ENCODE measurements at places on chromosomes 4 and X.

GRCh38 chr4:182969651-182970279, 52.6 kb upstream of the DCTD start:
- DNase-seq = no peak

DNA sequence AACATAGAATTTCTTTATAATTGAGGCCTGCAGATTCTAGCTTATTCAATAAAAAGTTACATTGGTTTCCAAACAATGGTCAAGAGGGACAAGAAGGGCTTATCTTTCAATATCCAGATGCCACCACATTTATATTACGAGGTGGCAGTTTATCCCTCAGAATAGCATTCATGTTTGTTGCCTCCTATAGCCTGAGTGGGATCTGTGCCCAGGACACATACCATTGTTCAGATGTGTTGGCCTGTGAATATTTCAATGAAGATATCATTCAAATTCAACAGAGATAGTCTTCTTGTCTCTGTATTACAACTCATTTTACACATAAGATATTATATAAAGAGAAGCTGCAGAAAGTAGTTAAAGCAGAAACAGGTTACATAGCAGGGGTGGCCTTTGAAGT, 20.5 kb downstream of the GLRB start:
- DNase-seq = no peak

- no peak for DNase-seq
Observed at GRCh38 chr4:122758033-122758432, 25.5 kb downstream of the BBS12 start.

DNA sequence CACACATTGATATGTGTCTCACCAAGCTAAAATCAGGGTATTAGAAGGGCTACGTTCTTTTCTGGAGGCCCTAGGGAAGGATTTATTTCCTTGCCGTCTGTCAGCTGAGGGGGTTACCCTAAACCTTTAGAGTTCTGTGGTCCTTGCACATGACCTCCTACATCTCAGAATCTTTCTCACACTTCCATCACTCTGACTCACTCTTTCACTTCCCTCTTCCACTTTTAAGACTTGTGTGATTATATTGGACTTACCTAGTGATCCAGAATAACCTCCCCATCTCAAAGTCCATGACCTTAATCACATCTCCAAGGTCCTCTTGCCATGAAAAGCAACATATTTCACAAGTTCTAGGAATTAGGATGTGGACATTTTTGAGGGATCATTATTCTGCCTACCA, 53.6 kb upstream of the FUNDC1 start:
- no peak for DNase-seq

GRCh38 chr4:169136330-169136729, 126.3 kb upstream of the CBR4 start:
- DNase-seq = no peak

GRCh38 chr4:100742045-100742444, 224.2 kb upstream of the EMCN start:
- no peak for DNase-seq

DNA sequence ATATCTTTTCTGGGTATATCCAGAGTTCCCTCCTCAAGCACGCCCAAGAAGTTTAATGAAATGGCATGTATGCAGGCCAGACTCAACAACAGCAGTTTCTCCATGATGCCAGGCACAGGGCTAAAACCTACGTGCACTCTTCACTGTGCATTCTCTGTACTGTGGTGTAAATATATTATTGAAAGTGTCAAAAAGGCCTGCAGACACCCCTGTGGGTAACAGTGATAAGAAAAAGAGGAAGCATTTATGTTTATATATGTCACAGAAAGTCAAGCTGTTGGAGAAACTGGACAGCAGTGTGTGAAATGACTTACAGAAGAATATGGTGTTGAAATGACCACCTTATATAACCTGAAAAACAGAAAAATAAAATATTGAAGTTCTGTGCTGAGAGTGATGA, 29.6 kb upstream of the DCAF8L1 start:
- DNase-seq = no peak

DNA sequence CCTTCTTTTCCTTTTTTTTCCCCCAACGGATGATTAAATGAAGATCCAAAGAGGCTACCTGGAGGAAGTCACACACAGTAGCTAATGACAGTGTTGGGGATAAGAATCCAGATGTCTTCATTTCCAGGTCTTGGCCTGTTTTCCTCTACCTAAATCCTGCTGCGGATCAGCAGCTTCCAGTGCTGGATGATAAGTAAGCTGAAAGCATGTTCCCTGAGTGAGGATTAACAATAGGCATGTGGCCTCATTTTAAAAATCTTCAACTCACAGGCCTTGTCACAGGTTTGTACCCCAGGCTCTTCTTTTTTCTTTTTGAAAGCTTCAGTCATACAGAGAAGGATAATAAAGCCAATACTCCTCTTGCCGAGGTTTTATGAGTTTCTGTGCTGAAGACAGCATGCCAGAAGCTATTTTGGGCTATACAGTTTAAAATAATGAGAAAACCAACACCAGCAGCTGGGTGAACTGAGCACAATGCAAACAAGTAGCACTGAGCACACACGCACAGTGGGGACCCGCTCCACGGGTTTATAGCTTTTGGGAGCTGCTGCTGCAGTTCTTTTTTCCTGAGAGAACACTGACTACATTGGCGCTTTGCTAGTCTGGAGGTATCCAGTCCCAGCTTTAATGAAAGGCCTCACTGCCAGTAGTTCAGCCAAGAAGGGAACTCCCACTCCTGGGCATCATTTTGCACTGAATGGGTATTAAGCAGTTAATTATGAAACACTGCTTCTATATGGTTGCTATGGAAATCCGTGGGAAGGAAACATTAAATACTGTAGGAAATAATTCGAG, 184.2 kb upstream of the CTSO start:
- no peak for DNase-seq

DNA sequence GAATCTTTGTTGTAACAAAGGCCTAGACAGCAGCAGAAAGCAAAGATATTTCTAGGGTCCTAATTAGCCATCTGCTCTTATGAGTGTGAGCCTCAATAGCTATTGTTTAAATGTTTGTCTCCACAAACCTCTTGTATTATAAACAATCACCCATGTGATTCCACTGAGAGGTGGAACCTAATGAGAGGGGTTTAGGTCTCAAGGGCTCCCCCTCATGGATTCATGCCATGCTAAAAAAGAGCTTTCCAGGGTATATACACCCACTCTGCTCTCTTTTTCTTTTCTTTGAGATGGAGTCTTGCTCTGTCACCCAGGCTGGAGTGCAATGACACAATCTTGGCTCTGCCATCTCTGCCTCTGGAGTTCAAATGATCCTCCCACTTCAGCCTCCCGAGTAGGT, 42.1 kb downstream of the TRIM61 start:
- no peak for DNase-seq

GRCh38 chr4:22500831-22501714, 14.8 kb downstream of the ADGRA3 start:
- DNase-seq = peak; percentile 22

DNA sequence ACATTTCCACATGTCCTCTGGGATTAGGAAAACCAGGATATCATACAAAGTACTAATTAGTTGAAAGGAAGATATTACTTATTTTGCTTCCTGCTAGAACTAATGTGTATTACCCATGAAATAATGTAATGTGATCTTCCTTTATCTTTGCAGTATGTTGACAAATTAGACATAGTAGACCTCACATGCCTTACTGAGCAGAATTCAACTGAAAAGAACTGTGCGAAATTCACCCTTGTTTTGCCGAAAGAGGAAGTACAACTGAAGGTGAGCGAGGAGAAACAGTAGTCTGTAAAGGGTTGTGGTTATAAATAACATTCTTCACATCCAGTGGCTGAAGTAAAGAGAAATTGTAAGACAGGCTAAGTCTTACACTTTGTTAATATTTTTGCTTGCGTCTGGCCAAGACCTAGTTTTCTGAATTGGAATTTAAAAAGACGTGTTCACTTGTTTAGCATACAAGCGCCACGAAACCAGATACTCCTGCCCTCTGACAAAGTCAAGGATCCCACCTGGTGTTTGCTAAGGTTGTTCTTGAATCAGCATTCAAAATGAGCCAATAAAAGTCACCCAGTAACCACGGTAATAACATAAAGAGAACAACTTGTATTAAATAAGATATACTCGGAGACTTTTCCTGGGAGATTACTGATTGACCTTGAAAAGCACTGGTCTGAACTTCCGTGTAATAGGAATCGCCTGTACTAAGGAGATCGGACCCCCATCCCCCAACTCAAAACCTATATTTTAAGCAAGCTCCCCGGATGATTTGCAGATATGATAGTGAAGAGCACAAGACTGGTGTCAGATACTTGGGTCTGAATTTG, 16.9 kb downstream of the STAP1 start:
- no peak for DNase-seq

- no peak for DNase-seq
Observed at GRCh38 chrX:55981603-55982002, 250.6 kb upstream of the KLF8 start.

- no peak for DNase-seq
Observed at GRCh38 chr4:134216411-134216810, 14.8 kb upstream of the PABPC4L start.

DNA sequence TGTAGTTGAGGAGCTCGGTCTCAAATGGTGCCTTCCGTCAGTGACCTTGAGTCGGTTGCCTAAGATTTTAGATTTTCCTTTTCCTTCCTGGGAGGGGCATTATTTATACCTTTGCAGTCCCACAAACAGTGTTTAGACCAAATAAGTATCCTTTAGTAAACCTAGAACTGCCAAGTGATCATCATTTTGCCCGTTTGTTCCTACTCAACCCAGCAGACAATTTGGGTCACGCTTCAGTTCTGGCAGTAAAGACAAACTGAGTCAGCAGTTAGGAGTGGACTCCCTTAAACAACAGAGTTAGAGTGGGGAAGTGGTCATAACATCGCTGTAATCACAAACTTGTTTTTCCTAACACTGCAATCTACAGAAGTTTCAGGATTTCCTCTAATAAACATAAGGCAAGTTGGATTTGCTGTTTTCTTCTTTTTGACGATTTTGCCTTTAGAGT, 777 bp upstream of the WDFY3 start:
- no peak for DNase-seq

DNA sequence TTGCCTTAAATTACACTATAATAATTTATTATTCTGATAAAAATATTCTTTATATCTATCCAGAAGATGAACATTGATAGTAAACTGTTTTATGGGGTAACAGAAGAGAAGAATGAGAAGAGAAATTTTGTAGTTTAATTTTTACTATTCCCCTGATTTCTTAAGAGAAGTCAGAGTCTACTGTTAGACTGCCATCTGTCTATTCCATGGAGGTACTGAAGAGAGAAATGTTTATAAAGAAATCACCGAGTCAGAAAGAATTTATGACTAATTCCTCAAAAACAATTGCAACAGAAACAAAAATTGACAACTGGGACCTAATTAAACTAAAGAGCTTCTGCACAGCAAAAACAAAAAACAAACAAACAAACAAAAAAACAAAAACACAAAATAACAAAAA, 149.9 kb downstream of the FGF16 start:
- no peak for DNase-seq

- DNase-seq = no peak
Observed at GRCh38 chr4:48222491-48222890, 47.1 kb downstream of the TEC start.

GRCh38 chr4:154294652-154295350, 196.8 kb downstream of the DCHS2 start:
- DNase-seq = no peak

GRCh38 chrX:34813618-34814017, 129.0 kb upstream of the FAM47B start:
- DNase-seq = no peak

- no peak for DNase-seq
Observed at GRCh38 chr4:69793732-69794131, 33.3 kb upstream of the SULT1B1 start.

DNA sequence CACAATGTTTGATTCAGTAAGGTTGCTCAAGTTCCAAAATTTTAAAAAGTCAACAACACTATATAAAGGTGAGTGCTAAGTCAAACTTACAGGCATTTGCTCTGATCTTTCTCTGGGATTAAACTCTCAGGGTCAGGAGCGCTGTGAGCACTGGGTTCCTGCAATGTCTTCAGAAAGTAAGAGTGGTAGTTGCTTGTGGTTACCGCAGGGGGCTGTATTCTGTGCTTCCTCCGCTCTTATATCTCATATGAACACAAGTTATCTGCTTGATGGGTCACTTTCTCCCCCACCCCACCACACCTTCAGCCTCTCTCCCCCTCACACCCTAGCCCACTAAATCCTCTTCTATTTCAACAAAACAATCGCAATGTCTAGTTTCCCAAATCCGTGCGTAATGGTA, 116.4 kb upstream of the IGSF1 start:
- no peak for DNase-seq

DNA sequence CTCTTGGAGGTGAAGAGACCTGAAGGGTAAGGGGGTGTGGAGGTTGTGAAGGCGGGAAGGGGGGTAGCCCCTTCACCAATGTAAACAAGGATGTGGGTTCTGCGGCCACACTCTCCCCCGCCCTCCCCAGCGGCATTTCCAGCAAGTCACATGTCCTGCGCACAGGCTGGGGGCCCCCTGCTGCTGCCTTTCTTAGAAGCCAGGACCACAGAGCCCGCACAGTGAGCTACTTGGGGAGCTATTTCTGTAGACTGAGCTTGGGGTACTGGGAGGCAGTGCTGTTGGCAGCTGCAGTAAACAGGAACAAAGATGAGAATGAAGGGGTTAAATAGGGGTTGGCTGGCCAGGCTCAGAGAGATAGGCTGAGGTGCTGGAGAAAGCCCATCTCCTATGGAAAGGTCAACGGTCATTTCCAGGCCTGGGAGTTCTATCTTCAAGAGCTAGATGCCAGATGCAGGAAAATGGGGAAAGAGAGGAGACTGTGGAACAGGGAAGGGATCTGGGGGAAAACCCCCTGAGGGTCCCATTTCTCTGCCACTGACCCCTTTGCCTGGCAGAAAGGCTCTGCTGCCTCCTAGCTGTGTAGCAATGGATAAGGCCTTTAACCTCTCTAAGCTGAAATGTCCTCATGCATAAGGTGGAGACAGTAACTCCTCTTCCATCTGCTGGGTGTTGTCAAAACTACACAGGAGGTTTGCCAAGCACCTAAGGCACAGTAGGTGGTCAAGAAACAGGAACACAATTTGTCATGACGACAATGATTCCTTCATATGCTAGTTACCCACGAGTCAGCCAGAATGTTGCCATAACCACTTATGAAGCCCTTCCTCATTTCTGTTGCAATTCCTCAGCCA, 18.5 kb upstream of the PIM2 start:
- peak; percentile 79 for DNase-seq

DNA sequence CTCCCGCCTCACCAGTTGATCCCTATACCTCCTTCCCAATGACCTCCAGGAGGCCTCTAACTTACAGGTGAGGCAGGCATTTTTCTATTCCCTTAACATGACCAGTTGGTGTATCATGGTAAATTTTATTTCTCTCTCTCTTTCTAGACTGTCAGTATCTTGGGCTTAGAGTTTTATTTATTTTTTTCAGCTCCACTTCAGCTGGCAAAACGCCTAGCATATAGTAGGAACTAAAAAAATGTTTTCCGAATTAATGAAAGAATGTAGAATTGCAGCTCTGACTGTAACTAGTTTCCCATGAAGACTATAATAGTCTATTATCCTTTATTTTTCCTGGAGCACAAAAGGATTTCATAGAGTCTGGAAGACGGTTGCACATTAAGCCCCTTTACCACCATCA, 84.8 kb downstream of the PDE5A start:
- no peak for DNase-seq

GRCh38 chr4:159141193-159141592, 38.3 kb downstream of the RAPGEF2 start:
- DNase-seq = no peak

GRCh38 chrX:134671294-134671693, 13.0 kb upstream of the PLAC1 start:
- DNase-seq = no peak

GRCh38 chrX:102978594-102978993, 41.5 kb downstream of the RAB40AL start:
- DNase-seq = no peak

- DNase-seq = no peak
Observed at GRCh38 chr4:40990236-40990898, 224.0 kb downstream of the APBB2 start.

GRCh38 chrX:17046478-17047097, 100.1 kb downstream of the REPS2 start:
- peak; percentile 5 for DNase-seq

Data from stimulated activated CD4-positive, alpha-beta T cell treated with anti-CD3 and anti-CD28 coated beads, Interleukin-2, amount 100 ng/mL, for 4 hours (primary cell).